Stimulated activated CD8-positive, alpha-beta memory T cell treated with anti-CD3 and anti-CD28 coated beads, Interleukin-2, amount 100 ng/mL, for 1 hour (primary cell): ENCODE measurements at places on chromosomes 13 and 19.
A peak's percentile ranks its signal among the peaks of the same experiment; 100 is the strongest.

DNA sequence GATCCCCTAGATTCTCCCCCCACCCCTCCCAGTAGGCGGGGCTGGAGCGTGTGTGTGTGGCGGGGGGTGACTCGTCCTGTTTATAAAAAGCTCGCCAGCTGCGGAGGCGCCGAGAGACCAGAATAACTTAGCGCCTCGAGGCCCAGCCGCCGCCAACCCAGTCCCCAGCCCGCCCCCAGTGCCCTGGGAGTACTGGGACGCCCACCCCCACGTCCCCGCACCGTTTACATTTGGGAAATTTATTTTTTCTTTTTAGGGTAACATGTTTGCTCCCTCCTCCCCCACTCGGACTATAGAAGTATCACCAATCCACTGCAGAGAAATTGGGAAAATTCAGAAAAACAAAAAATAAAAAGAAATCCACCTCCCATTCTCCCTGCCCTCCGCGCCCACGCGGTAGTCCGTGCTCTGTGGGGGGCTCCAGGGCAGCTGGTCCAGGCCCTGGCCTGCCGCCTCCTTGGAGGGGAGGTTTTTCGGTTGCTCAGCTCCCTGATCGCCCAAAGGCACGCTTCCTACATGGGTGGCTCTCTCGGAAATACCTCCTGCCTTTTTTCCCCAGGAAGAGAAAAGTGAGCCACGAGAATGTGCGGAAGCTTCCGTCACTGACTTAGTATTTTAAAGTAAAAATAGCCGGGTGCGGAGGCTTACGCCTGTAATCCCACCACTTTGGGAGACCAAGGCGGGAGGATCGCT is 1.5 kb upstream of the RAB3A start:
- peak; percentile 40 for DNase-seq

DNA sequence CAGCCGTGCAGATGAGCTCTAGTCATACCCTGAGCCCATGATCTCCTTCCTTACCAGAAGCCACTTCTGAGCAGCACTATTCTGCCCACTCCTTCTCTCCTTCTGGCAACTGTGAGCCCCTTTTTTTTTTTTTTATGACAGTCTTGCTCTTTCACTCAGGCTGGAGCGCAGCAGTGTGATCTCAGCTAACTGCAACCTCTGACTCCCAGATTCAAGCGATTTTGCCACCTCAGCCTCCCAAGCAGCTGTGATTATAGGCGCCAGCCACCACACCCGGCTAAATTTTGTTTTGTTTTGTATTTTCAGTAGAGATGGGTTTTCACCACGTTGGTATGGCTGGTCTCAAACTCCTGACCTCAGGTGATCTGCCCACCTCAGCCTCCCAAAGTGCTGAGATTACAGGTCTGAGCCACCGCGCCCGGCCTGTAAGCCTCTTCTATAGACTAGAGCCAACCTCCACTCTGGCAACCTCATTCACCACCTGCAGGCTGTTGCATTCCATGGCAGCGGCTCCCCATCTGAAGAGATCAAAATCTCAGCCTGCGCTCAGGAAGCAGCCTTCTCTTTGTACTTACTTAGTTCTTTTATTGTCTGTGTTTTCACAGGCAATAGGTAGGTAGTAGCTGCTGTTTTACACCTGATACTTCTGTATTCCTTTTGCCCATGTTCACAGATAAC is 34.8 kb upstream of the NDFIP2 start:
- no peak for DNase-seq

DNA sequence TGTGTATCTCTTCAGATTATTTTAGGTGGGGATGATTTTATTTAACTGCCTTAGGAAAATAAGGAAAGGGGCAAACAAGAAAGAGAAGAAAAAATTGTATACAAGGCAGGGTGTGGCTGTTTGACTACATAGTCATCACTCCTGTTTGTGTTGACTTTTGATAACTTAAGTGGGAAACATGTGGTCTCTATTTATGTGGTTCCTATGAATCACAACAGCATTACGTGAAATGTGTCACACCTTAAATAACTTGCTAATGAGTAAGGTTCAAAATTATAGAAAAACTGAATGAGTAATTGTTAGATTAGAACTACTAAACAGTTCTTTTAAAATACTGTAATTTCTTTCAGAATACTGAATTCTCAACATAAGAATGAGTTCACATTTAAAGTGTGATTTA is 69.3 kb downstream of the LMO7 start:
- DNase-seq, result no peak

- DNase-seq, result no peak
Measured at GRCh38 chr19:5154129-5154798, 185.4 kb downstream of the KDM4B start.

DNA sequence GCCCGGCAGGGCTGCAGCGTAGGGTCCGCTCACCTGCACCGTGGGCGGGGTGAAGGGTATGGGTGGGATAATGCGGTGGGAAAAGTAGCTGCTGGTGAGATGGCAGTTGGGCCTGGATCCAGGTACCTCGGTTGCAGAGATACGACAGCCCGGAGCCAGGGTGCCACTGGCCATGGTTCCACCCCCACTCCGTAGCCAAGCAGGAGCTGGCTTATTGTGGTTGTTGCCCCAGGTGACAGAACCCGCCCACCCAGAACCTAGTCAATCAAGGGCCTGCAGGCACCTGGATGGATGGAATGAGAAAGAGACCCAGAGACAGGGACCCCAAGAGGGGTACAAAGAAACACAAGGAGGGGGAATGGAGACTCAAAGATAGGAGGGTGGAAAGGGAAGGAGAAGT is 3.5 kb upstream of the LHB start:
- DNase-seq, result no peak

DNA sequence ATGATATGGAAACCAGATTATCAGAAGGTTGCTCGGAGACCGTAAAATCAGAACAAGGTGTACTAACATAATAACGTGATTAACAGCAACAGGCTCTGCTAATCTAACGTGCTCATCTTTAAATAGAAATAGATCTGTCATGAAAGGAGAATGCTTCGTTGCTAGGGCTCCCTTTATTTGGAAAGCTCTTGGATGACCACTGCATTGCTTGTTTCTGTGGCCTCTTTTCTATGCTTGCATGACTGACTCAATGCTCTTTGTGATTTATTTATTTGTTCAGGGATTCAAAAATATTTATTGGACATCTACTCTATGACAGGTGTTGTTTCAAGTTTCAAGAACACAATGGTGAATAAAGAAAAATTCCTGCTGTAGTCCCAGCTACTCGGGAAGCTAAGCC is 22.3 kb upstream of the ZDHHC20 start:
- no peak for DNase-seq

- DNase-seq, result peak; percentile 22
Measured at GRCh38 chr13:73708393-73708985, 425.7 kb downstream of the KLF12 start.

- DNase-seq, result no peak
Measured at GRCh38 chr19:4639531-4640246, 373 bp downstream of the TNFAIP8L1 start.

GRCh38 chr13:109355166-109355565 is 431.2 kb downstream of the IRS2 start:
- no peak for DNase-seq

DNA sequence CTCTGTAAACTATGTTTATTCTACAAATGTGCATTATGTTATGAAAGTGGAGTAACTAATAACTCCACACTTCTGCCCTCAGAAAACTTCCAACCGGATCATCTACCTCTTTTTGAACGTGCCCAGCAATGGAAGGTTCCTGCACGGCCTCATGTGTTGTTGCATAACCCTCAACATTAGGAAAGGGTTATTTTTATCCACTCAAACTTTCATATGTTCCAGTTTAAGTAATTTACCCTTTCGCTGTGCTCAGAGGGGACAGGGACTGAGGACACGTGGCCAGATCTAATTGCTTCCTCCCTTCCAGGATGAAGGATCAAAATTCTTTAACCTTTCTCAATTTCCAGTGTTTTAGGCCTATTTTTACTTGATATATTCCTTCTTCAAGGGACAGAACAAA is 29.6 kb downstream of the IRS2 start:
- no peak for DNase-seq

DNA sequence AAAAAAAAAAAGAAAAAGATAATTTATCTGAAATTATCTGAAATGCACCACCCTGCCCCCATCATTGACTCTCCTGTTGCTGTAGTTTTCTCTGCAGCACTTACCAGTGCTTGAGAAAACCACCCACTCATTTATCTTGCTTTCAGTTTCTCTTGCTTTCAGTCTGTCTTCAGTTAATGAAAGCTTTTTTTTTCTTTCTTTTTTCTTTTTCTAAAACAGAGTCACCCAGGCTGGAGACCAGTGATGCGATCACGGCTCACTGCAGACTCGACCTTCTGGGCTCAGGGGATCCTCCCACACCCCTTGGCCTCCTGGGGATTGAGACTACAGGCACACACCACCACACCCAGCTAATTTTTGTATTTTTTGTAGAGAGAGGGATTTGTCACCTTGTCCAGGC is 4.3 kb upstream of the ACP5 start:
- no peak for DNase-seq

GRCh38 chr19:6354098-6354674 is 7.1 kb upstream of the CLPP start:
- DNase-seq, result no peak

- DNase-seq, result no peak
Measured at GRCh38 chr19:48934837-48935236, 1.3 kb downstream of the DHDH start.

DNA sequence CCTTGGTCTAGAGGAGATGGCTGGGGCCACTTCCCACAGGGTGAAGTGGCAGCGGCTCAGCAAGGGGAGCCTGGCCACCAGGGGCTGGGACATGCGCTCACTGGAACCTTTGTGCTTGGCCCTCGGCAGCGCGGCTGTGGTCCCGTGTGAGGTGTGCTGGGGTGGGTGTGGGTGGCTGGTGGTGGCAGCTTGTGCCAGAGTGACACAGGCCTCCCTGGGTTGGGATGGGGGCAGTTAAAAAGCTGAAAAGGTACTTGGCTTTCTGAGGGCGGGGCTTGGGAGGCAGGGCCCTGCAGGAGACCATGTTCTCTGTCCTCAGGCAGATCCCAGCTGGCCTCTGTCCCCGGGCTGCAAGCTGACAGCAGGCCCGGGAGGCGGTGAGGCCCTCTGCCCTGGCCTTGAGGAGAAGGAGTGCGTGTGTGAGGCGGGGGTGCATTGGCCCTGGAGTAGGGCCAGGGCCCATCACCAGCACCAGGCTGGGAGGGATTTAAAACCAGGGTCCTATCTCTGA is 17.3 kb downstream of the MPND start:
- no peak for DNase-seq

DNA sequence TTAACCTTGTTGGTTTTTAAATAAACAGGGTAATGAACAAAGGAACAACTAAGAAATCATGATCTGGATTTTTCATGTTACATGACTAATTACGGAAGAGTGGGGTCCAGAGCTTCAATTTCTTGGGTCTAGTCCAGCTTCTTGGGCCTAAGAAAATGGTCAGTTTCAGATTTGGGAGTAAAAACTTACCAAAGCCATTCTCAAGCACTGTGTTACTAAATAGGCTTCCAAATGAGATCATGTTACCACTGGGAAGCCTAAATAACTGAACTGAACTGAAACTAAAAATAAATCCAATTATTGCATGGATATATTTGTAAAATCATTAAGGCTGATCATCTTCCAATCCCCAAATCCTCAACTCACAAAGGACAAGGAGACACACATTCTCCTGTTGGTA is 13.9 kb downstream of the TBC1D4 start:
- no peak for DNase-seq

GRCh38 chr19:5563008-5563431 is 4.7 kb downstream of the TINCR start:
- no peak for DNase-seq

DNA sequence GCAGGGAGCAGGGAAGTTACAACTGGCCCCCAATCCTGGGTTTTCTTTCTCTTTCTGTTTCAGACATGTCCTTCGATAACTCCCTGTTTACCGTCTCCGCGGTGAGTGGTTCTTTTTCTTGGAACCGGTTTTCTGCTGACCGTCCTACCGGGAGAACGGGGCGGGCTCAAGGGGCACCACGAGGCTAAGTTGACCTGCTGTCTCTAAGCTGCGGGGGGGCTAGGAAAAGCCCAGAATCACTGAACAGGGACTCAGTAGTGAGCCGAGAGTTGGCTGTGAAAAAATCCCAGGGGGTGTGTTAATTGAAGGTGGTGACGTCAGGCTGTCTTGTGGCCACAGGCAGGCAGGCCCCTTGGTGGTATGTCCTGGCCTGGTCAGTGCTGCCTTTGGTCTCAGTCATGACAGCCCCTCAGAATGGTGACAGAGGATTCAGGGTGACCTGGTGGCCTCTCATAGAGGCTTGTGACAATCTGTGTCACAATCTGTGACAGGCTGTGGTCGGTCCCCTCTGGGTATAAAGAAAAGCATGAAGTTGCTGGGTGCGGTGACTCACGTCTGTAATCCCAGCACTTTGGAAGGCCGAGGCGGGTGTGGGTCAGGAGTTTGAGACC is 8.1 kb upstream of the CARM1 start:
- no peak for DNase-seq

GRCh38 chr13:37113534-37113933 is 8.1 kb upstream of the CSNK1A1L start:
- DNase-seq, result no peak

DNA sequence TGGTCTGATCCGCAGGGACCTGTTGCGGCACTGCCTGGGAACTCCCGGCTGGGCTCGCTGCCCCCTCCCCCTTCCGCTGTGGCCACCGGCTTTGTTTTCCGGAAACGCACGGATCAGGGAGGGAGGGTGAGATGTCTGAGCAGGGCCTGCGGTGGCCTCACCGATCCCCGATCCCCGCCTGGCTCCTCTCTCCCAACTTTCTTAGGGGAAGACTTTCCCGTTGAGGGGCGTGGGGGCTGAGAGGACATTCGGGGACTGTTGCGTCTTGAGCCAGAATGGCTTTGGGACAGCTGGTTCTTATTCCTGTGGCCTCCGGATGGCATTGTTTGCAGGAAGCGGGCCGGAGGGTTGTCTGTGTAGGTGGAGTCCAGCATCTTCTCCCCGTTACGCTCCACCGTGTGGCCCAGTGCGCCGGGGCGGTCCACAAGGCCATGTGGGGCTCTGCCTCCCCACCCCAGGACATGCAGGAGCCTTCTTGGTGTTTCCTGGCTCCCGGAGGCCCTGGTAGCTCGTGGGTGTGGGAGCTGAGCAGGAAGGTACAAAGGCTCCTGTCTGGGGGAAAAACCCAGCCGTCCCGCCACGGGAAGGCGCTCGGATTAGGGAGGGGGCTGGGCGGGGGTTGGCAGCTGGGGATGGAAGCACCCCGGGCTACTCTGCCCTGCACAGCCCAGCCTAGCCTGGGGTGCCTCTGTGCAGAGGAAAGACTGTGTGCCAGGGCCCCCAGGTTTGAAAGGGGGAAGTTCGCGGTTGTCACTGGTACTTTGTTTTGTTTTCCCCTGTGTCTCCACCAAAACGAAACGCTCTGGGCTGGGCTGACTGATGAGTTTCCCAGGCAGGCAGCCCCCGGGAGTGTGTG is 1.3 kb downstream of the CSNK1G2 start:
- DNase-seq, result peak; percentile 62

DNA sequence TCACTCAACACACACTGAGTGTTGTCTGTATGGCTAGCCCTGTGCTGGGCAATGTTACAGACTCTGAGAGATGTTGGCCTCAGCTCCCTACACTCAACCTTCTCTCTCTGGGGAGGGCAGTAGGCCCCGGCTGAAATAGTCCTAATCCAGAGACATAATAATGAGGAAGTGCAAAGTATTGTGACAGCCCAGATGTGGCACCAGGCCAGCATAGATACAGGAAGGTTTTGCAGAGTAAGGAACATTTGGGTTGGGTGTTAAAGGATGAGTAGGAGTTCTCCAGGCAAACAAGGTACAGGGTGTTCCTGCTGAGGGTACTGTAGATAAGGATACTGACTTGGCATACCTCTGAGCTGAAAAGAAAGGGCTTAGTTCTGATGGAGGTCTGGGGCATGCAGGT is 2.4 kb downstream of the LIN7B start:
- DNase-seq, result no peak
